A549 (cell line): ENCODE measurements at places on chromosomes 1 and 21. TPM values are rescaled to one million over a fixed set of nuclear protein-coding genes. Genes with fewer than 3 reads are reported as not detected.

LHX8 gene
- 1.8 to 3.3 TPM (median 3.0 TPM) in 3 replicates for polyA plus RNA-seq

AK5 gene
- polyA plus RNA-seq = 5.1 to 8.9 TPM (median 6.1 TPM) in 3 replicates

TTLL10 gene
- polyA plus RNA-seq = not detected in 3 replicates

TRABD2B gene
- 0.18 to 0.29 TPM (median 0.21 TPM) in 3 replicates for polyA plus RNA-seq

FAM177B gene
- not detected in 3 replicates for polyA plus RNA-seq
